Sciatic nerve (tissue), 2 donors: ENCODE measurements at places on chromosomes 6 and 20. TPM values are rescaled to one million over a fixed set of nuclear protein-coding genes. Genes with fewer than 3 reads are reported as not detected.

The TSPO2 gene
- total RNA-seq = 0.53 TPM

DNA sequence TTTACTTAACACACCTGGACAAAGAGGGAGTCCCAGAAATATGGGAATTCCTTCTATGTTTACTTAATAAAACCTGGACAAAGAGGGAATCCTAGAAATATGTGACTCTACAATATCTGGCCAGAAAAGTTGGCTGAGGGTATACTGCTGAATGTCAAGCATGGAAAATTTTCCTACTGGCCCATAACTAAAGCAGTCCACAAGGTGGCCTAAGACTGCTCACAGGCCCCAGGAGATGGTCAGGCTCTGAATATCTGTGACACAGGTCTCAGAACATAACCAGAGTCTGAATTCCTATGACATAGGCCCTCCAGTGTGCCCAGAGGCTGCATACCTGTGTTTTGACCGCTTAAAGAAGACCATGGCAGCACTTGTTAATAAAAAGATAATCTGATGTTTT is 578.2 kb upstream of the NRSN1 start:
- DNase-seq = no peak

- DNase-seq = peak; percentile 55
Measured at GRCh38 chr6:167569879-167570278, 245.0 kb downstream of the TTLL2 start.

DNA sequence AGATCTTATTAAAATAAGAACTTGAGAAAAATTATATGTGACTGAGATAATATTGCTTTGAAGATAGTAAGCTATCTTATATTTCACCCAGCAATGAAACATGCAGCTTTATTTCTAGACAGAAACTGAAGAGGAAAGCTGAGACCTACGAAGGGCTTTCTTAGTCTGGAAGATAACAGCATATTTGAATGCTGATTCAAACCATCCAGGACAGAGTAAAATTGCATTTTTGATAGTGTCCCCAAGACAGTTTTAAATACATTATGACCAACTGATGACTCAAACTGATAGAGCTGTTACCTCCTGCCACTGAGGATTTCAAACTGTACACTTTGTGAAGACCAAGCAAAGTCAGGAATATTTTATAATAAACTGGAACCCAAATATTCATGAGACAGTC is 409.6 kb downstream of the GRIK2 start:
- DNase-seq = no peak

DNA sequence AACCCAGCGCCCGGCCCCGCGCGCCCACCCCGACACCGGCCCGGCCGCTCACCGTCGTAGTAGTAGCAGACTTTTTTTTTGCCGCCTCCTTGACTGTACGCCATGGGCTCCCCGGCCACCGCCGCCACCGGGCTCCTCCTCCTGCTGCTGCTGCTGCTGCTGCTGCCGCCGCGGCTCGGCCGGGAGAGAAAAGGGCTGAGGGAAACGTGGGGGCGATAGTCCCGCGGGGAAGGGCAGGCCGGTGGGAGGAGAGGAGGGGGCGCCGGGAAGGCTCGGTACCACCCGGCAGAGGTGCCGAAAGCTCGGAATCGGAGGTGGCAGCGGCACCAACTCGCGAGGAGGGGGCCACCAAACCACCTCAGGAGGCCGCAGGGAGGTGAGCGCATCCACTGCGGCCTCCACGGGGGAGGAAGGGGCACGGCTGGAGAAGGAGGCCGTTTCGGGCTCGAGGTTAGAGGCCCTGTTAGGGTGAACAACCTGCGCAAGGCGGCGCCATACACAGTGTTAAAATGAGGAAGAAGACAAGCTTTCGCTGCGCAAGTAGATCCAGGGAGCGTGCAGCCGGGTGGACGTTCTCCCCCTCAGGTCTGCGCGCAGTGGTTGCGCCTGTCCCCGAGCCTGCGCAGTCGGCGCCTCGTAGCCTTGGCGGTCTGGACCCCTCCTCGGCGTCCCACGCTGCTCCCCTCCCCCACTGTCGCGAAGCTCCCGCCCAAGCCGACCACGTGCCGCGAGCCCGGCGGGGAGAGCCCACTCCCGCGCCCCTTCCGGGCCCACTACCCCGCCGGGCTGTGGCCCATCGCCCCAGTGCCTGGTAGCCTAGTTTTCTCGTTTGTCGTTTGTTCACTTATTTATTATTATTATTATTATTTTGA is at the start of gene HDAC2:
TSS of gene HDAC2 (minus strand) at position 344 of the 872 bp plus-strand sequence. CDS start at position 104, 240 bp downstream.
- peak; percentile 92 for DNase-seq

- no peak for DNase-seq
Measured at GRCh38 chr6:158631678-158632537, 12.6 kb downstream of the DYNLT1 start.

The FAM50B gene
- 9.6 TPM for total RNA-seq

The EMILIN3 gene
- total RNA-seq = 9.9 TPM

The LST1 gene
- total RNA-seq = 17.7 TPM

- no peak for DNase-seq
Measured at GRCh38 chr20:14507711-14508110, 170.3 kb upstream of the FLRT3 start.

- DNase-seq = no peak
Measured at GRCh38 chr6:73878403-73878802, 182.4 kb downstream of the CD109 start.

DNA sequence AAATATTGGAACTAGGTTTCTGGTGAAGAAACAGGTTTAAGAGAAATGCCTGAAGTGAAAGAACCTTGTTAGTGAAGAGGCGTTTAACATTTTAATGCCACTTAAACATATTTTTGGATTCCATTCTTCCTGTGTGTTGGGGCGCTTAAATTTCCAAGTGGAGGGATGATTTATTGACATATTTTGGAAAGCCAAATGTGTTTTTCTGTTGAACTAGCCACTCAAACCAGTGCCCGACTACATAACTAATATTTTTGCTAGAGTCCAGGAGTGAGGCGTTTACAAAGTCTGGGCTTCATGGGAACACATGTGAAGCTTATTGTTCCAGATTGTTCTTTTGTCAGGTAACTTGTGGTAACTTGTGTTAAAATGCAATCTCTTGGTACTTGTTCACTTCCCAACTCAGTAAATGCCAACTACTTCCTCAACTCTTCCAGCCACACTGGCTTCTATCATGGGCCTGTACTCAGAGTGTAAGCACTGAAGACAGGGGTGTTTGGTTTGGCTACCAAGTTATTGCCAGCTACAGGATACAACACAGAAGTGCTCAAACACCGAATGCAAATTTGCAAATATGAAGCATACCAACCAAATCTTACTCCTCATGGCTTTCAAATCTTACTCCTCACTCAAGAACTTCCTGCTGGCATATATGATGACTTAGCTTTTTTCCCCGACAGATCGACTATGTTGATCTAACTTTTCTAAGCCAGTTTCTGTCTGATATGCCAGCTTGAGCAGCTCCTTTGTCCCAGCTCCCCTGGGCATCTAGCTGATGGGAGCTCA is 2.0 kb upstream of the ZNFX1 start:
- DNase-seq = no peak
